ENCODE measurements at places on chromosomes 12 and 14. TPM values are rescaled to one million over a fixed set of nuclear protein-coding genes. Genes with fewer than 3 reads are reported as not detected.

DNA sequence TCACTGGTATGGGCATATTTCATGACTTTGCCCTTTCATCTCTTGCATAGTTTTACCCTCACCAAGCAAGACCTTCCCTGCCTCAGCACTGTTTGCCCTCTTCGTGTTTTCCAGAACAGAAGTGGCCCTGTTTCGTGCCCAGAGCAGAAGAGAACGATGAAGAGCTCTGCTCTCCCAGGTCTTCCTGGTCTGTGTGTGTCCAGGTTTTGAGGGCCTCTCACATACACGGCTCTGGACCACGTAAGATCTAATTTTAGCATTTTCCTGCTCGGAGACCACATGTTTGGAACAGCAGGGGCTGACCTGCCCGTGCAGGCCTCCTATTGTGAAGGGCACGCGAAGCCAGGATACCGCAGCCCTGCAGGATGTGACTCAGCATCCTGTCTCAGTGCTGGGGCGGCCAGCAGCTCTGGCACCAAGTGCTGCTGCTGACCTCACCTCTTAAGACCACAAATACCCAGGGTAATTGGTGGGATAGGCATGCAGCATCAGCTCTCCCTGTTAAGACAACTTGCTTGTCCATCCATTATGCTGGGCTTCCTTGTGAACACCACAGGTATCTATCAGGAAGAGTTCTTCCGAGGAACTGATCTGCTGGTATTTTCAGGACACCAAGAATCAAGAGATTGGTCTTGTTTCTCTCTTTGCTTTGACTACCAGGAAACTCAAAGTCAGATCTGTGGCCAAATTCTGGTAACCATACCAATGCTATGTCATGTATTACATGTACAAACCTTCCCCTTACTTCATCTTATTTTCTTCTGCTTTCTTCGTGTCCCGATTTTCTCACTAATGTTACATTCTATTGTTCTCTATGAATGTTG lies 19.0 kb downstream of the SSH1 start:
- no peak for DNase-seq

GRCh38 chr14:54200726-54201125 lies 196.1 kb upstream of the CDKN3 start:
- DNase-seq: no peak

GRCh38 chr14:49424436-49425331 lies 161.5 kb downstream of the RPS29 start:
- no peak for DNase-seq

- DNase-seq: no peak
Measured at GRCh38 chr14:34983148-34983760, 462 bp downstream of the SRP54 start.

GRCh38 chr12:89212339-89212771 lies 139.9 kb downstream of the DUSP6 start:
- DNase-seq: no peak

Gene GLIPR1
- polyA plus RNA-seq: 21.1 TPM

Gene ACVR1B
- 55.1 TPM for polyA plus RNA-seq

Gene KIF5A
- 0.72 TPM for polyA plus RNA-seq

Gene OVCH1
- polyA plus RNA-seq: 1.2 TPM

Gene FOXG1
- polyA plus RNA-seq: 0.55 TPM

DNA sequence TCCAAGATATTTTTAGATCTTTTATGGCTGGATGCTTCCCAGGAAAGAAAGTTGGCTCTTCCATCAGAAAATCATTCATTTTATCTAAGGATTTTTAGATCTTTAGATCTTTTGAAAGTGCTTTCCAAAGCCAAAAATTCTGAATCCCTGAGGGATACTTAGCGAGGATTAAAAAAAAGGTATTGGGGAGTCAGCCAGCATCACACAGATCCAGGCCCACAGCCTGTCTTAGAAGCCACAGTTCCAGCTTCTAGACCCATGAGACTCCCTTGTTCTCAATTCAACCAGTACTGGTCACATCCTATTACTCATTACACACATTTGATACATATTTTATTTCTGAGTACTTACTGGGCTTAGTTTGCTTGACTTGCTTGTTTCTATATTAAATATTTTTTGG lies 49.9 kb downstream of the TSPAN8 start:
- no peak for DNase-seq
